ENCODE measurements at places on chromosomes 2 and 18. TPM values are rescaled to one million over a fixed set of nuclear protein-coding genes. Genes with fewer than 3 reads are reported as not detected.

GRCh38 chr18:43043626-43044025 lies 71.9 kb downstream of the RIT2 start:
- no peak for DNase-seq

DNA sequence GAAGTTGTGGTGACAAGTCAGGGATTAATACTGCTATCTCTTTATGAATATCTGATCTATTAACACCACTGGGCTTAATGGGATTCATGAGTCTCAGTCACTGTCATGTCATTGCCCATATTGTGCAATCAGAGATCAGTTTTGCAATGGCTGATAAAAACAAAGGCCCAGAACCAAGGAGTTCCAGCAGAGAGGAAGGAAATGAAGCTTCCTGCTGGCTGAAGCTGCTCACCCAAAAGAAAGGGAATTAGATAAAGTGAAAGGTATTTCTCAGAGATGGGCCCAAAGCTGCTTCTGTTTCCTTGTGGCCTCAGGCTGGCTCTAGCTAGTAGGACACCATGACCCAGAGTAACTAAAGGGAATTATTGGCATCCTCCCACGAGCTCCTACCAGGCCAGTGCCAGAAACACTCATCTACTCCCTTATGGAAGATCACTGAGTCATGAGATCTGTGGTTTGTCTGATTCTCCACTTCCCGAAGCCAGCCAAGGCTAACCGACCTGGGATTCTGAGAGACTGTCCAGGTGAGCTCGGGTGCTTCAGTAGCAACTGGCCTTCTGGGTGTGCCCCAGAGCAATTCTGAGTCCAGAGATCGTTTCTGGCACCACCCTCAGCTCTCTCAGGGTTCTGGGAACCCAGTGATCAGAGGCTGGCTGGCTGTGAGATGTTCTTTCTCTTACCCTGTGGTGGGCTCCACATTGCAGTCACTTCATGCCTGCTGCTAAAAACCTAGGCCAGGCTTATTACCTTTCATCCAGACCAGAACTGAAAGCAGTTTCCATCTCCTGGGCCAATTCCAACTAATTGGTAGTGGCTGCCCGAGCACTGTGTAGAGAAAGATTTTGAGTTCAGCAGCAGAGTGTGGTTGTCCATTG lies 129.5 kb upstream of the PELI1 start:
- DNase-seq: peak; percentile 80

DNA sequence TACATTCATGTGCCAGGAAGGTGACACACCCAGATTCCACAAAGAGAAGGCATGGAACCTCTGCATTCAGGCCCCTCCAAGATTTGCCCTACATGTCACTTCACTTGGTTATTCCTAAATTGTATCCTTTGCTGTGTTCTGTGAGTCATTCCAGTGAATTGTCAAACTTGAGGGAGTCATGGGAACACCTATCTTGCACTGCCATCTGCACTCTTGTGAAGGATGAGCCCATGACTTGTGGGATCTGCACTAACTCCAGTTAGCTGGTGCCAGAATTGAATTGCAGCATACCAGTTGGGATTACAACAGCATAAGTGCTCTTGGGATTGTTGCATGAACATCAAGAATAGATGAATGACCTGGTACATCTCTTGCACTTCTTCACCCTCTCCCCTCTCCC lies 1288.0 kb upstream of the ZEB2 start:
- DNase-seq: no peak

DNA sequence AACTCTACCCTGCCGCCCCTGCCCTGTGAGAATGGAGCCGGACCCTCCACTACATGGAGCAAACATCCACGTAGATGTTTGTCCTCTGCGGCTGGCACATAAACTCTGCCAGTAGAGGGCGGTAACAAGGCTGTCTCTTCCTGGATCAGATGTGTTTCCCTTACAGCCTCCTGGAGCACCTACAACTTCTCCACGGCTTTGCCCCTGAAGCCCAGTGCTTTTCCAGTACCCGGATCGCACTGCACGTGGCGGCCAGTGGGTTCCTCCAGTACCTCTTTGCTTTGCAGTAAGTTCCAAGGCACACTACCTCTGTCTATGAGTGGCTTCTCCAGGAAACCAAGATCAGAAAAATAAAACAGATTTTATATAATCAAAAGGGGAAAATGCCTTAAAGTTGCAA lies 651.3 kb downstream of the DCDC2C start:
- DNase-seq: no peak

GRCh38 chr2:116669782-116670181 lies 1144.7 kb upstream of the DDX18 start:
- no peak for DNase-seq

The DIPK1C gene
- not detected for total RNA-seq

The ZSWIM2 gene
- total RNA-seq: 0.16 TPM

The AKAIN1 gene
- total RNA-seq: not detected

The LIPG gene
- total RNA-seq: 3.0 TPM

The MEP1B gene
- total RNA-seq: 0.08 TPM
